ENCODE measurements at places on chromosomes 6 and 20. TPM values are rescaled to one million over a fixed set of nuclear protein-coding genes. Genes with fewer than 3 reads are reported as not detected.

The FAM217A gene
- not detected for total RNA-seq

DNA sequence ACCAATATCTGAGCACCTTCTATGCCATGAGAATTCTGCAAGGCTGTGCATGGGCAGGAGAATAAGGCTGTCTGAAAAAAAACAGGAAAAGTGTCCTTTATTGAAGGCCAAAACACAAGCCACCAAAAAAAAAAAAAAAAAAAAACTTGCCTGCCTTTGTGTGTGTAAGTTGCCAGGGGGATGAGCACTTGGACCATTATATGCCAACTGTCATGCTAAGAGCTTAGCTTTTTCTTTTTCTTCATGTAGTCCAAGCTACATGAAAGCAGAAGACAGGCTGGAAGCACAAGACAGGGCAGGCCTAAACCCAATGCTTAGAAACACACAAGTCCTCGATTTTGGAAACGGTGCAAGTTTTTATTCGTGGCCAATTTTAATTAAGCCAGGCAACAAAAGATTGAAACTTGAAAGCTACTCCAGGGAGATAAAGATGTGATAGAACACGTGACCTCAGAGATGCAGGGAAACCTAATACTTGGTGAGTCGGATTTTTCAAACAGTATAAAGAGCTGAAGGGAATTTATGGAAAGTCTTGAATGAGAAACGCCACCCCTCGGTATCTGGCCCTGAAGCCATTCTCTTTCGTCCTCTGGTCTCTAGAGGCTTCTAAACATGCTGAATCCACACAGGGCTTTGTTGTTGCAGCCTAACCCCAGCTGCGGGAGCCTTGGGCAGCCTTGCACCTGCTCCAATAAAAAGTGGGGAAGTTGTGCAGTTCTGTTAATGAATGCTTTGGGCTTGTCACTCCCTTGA, 8.6 kb downstream of the BMP7 start:
- no peak for DNase-seq

DNA sequence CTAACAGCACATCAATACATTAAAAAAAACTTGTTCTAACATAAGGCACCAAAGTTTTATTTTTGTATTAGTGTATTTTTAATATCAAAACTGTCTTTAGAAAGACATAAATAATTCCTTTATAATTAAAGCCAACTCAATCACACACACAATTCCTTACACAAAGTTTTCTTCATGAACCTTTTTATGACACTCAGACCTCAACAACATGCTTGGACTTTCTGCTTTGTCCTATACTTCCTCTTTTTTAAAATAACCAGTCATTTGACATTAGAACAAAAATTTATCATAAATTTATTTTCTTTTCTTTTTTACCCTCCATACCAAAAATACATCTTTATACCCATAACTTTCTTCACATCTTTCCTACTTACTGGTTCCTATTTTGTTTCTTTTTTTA, 292.0 kb upstream of the ARID1B start:
- no peak for DNase-seq

GRCh38 chr20:24684421-24684871, 215.0 kb downstream of the SYNDIG1 start:
- no peak for DNase-seq

GRCh38 chr6:34638834-34639736, 57.5 kb downstream of the ILRUN start:
- peak; percentile 32 for DNase-seq

DNA sequence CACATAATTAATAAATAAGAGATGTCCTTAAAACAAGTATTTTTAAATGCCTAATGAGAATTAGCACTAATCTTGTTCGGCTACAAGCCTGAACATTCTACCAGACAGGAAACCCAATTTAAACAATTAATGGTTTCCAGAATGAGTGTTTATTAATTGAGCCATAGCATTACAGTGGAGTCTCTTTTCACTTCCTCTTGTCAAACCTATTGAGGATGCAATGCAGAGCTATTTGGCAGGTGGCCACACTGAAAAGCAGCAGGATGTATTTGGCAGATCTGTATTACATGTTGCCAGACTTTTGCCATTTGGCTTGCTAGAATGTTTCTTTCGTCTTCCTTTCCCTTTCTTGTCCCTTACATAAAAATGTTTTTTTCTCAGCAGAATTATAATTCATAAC, 475.2 kb upstream of the MARCKS start:
- DNase-seq: peak; percentile 35

- DNase-seq: no peak
Measured at GRCh38 chr6:135021310-135022049, 33.1 kb downstream of the HBS1L start.

DNA sequence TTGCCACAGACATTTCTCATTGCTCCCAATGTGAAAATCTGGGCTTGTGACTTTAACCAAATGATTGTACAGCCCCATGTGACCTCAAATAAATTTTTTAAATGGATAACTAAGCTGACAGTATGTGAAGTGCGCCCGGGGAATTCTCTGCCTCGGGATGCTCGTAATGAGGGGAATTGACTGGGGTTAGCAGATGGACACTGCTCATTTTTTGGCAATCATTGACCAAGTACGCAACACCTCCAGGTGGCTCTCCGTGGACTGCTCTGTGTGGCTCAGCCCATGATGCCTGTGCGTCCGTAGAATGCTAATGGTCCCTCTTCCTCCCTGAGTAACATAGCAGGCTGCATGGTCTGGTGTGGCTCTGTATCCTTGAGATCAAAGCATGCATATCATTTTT, 42.4 kb downstream of the FARS2 start:
- DNase-seq: no peak

Data from GM23248 (cell line).